Activated naive CD8-positive, alpha-beta T cell treated with anti-CD3 and anti-CD28 coated beads, Interleukin-2, amount 50 U/mL, for 24 hours (primary cell): ENCODE measurements at places on chromosomes 5 and 9.
A peak's percentile ranks its signal among the peaks of the same experiment; 100 is the strongest.

DNA sequence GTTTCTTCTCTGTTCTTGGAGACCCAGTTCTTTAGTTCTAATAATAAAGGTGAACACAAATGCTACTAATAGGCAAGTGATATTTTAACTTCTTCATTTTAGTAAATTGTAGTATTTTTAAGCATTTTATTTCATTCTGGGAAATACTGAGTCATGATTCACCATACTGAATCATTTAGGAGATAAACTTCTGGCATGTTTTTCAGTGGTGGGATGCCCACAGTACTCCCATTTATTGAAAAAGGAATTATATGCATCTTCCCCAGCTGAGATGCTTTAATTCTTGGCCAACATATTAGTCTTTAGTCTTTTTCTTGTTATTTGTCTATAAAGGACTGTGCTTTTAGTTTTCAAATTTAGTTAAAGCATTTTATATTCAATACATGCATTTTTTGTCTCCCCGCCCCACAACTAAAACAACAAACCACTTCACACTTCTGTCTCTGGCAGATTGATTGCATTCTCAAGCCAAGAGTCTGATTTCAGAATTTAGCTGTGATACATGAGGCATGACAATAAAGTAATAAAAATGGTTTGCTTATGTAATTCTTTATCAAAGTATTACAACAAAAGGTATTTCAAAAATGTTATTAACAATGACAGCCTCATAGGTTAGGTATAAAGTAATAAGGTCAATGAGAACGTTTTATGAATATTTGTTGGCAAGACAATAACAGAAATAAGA is 125.2 kb upstream of the CDH18 start:
- no peak for DNase-seq

GRCh38 chr5:160508780-160509361 is 87.2 kb downstream of the PTTG1 start:
- DNase-seq = peak; percentile 50

DNA sequence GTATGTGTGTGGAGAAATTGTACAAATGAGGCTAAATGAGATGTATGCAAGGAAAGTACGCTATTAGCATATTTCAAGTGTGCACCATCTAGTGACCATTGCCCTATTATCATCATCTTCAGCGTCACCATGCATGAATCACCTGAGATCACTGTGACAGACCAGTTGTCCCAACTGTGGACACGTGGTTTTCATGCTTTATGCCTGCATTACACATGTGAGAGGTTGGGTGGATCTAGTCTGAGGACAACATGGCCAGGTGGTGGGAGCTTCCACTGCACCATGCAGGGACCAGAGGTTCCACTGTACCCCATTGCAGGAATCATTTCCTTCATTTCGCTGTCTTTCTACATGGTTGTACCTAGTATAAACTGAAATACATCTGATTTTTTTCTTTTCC is 329.8 kb downstream of the SLIT3 start:
- DNase-seq = no peak

DNA sequence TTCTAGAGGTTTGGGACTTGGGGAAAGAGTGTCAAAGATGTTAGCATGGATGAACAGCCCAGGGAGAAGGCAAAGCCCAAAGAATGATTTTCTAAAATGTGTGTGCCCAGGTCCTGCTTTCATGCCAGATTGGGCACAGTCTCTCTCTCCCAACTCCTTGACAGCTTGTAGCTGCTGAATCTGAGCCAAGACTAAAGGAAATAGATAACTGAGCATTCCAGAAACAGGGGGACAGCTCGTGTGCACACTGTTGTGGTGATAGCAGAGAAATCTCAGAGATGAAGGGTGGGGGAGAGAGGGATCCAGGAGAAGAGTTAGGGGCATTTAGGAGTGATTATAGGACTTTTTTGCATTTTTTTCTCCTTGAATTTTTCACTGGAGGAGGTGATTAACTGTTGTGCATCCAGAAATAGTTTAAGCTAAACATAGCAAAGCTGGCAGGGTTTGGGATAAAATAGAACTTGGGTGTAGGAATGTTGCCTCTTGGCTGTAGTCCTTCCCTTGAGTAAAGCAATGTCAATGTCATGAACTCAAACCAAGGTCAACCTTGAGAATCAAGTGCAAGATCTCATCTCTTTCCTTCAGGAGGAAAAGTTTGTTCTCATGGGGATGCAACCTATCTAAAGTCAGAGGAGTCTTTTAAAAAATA is 245.9 kb downstream of the SH3GL2 start:
- DNase-seq = no peak

GRCh38 chr5:56169281-56169680 is 63.8 kb downstream of the ANKRD55 start:
- DNase-seq = no peak

DNA sequence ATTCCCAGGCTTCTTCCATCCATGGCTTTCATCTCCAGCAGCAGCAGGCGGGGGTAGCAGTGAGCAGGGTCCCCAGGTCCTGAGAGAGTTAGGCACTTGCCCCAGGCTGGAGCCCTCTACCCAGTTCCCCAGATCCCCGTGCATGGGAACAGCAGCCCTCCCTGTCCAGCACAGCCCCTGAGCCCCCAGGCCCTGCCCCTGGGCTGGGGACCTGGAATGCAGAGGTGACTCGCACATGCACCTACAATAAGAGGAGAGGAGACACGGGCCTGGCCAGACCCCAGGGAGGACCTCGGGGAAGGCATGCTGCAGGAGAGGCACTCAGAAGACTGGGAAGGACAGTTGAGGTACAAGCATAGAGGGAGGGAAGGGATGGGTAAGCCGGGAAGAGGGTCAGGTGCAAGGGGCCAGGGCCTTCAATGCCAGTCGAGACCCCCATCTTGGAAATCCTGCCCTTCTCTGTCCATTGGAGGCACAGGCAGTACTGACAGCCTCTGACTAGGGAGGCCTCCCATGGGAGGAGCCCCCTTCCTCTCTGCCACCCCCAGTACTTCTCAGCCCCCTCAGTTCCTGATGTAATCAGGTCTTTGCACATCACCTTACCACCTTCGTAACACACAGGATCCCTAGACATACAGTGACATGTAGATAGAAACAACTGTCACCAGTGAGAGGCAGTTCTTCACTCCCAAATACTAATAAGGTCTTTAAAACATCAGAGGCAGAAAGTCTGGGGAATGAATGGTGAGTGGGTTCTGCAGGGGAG is 135.3 kb upstream of the LMX1B start:
- DNase-seq = no peak

DNA sequence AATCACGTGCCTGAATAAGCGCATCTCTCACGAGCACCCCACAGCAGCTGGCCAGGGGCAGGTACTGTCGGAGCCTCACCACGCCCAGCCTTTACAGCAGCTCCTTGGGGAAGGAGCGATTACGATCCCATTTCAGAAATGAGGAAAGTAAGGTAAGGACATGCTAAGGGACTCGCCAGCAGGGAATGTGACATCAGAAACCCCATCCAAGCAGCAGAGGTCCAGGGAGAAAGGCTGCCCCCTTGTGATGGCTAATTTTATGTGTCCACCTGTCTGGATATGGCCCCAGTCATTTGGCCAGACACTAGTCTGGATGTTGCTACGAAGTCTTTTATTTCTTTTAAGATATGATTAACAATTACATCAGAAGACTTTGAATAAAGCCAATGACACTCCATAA is 77.3 kb downstream of the UBE2QL1 start:
- DNase-seq = no peak

DNA sequence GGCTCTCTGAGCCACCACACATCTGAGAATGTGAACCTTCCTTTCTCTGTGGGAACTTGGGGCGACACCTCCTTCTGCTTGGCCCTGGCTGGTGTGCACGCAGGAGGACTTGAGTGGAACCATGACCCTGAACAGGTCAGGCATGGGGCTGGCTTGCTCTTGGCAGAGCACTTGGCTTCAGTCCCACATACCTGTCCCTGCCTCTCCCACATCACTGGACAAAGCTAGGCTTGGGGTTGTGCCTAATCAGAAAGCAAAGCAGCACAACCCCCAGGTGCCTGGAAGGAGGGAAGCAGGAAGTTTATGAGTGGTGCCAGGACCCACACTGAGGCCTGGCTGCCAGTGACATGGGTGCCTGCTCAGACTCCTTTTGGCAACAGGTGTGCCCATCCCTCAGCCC is 13.2 kb downstream of the GADD45G start:
- no peak for DNase-seq

- no peak for DNase-seq
Observed at GRCh38 chr5:107408564-107408963, 262.2 kb downstream of the EFNA5 start.

DNA sequence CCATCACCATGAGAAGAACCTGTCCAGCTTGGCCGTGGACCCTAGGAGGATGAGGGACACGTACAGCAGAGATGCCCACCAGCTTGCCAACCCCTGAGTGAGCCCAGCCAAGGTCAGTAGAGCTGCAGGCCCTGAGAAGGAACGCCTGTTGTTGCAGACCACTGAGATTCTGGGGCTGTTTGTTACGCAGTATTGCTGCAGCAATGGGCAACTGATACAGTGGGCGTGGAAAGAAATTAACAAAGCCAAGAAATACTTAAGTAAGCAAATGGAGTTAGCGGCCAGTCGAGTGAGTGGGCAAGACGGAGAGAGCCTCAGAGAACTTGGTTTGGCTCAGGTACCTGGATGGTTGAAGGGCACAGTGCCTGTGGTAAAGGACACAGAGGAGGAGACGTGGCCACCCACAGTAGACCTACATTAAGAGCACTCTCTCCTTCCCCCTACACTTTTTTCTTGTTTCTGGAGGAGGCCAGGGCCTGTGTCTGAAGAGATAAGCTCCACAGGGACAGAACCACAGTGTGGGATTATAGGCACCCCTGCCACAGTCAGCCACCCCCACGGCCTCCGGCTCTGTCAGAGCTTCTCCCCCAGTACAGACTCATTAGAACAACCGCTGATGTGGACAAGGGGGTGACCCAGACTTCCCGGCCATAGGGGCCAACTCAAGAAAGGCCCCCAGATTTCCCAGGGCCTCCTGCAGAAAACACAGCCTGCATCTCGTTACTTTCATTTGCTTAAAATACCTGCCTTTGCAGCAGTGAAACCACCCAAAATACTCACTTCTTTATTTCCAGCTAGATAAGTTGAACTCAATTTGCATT is 40.1 kb upstream of the GRHPR start:
- no peak for DNase-seq
